ENCODE measurements at places on chromosomes 3 and 15.

DNA sequence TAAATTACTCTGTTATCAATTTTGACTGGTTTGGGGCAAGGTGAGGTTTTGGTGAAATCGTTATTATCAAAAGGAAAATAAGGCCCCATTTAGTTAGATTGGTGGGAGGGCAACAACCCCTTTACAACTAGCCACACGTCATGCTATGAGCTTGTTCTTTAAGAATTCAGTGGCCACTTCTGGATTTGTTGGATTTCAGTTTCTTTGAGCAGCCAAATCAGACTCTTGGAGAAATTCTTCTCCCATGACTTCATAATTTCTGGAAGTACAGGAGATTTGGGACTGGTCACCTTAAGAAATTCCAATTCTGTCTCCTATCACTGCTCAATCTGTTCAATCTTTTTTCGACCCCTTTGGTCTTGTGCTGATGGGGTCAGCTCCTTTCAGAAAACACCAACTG is 14.8 kb upstream of the WNT5A start:
- DNase-seq, result no peak

DNA sequence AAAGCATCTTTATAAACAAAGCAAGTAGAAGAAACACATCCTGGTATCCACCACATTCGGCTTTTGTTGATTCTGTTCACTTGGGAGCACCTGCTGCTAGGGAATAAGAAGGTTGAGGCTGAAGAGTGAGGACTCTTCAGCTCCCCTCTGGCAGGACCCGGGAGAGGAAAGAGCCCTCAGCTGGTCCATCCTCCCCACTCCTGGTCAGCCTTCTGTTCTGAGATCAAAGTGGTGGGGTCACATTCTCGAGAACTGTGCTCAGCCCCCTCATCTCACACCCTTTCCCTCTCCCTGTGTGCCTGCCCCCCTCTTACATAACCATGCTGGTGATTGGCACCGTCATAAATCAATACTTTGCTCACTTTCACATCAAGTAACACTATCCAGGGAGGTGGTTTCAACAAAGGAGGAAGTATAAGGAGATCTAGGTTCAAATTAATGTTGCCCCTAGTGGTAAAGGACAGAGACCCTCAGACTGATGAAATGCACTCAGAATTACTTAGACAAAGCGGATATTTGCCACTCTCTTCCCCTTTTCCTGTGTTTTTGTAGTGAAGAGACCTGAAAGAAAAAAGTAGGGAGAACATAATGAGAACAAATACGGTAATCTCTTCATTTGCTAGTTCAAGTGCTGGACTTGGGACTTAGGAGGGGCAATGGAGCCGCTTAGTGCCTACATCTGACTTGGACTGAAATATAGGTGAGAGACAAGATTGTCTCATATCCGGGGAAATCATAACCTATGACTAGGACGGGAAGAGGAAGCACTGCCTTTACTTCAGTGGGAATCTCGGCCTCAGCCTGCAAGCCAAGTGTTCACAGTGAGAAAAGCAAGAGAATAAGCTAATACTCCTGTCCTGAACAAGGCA is at the start of gene NR1I2:
Gene NR1I2, plus strand, starts transcription at position 772 of the 869 bp plus-strand sequence.
- DNase-seq, result no peak

DNA sequence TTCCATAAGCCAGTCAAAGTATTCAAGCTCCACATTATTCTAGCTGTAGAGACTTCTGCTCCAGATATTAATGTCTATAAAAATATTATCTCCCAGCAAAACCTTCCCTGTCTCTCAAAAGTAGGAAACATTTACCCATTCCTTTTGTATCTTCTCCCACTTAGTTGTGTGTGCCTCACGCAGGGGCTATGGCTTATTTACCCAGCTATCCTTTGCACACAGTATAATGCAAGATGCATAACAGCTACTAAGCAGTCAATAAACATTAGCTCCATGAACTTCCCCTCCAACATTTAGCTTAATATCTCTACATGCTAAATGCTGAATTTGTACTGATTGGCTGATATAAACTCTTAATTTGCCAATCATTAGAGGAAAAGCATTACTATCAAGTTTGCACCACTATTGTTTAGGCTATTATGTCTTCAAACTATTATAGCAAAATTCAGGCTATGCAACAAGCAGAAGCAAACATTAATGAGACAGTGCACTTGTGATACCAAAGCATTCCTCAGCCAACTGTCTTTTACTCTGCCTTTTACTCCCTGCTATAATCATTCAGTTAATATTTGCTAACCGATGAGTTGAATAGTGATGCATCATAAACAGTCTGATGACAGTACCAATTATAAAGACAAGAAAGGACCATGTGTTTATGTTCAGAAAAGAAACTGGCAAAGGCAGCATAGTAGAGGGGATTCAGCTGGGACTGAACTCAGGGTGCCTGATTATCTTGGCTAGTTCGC is 81.2 kb downstream of the PLCH1 start:
- no peak for DNase-seq

DNA sequence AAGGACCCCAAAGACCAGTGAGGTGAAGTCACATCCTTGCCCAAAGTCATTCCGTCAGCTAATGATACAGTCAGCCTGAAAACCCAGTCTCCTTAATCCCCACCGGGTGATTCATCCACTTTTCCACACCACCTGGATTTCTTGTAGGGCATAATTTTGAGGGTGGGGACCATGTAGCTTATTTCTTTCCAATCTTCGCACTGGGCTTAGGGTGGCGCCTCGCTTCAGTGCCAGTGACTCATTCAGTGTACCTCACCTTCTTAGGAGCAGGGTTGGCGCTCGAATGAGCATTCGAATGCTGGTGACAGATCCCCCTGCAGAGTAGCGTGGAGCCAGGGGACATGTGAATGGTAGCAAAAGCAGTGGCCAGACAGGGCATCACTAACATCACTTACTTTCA is 24.0 kb downstream of the BMF start:
- no peak for DNase-seq

DNA sequence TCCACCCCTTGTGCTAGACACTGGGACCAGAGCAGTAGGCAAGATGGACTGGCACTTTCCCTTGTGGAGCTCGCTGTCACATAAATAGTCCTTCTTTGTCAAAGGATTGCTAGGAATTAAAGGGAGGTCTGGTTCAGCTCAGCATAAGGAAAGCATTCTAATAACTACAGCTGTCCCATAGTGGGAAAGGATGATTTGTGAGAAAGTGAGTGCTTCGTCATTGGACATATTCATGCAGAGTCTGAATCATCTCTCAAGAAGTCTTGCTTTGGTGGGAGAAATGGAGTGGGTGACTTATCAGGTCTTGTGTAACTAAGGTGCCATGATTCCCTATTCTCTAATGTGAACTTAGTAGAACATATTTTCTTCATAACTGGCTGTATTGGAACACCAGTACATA is 14.7 kb downstream of the PPARG start:
- no peak for DNase-seq

DNA sequence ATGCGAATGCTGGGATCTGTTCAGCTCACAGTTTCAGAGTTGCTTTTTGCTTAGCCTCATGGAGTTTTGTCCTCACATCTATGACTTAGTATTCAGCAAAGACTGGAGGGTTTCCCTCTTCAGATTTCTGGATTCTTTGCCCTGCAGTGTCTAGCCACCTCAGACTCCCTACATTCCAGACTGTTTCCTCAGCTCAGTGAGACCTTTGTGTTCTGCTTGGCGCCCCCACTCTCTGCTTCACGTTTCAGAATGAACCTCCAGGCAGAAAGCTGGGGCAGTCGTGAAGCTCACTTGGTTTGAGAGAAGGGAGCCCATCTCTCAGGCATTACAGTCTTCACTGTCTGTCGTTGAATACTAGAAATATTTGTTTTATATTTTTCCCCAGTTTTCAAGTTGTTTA is 118.1 kb downstream of the CACNA1D start:
- no peak for DNase-seq

- peak; percentile 78 for DNase-seq
Observed at GRCh38 chr3:13144163-13145023, 71.2 kb upstream of the IQSEC1 start.

DNA sequence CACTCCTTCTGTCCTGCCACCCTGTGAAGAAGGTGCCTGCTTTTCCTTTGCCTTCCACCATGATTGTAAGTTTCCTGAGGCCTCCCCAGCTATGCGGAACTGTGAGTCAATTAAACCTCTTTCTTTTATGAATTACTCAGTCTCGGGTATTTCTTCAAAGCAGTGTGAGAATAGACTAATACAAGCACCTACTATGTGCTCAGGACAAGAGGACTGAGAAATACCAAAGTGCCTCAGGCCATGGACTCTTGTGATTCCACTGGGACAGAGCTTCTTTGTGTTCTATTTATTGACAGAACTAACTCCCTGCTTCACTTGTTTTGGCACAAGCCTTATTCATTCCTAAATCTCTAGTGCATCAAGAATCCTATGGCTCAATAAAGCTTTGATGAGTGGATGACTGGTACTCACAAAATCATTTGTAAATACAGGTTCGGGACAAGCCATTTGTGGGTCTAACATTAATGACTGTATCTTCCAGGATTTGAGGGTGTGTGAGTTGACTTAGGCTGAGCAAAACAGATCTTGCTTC is 204.2 kb downstream of the PDCD6IP start:
- no peak for DNase-seq

DNA sequence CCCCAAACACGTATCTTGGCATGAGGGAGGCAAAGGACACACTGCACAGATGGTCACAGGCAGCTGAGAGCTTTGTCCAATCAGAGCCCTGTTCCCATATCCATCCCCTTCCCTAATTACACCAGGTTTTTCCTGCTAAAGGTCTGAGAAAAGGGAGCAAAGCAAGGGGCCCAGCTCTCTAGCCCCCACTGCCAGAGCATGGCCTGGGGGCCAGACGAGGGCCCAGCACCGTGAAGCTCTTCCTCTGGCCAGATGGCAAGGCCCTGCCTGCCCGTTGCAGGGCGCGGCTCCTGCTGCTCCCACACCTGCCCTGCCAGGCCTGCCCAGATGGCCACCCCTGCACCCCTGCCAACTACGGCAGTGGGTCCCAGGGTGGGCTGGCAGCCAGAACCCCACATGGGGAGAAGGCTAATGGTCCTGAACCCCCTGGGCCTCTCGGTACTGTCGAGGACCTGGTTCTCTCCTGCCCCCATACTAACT is 3.2 kb downstream of the SHF start:
- no peak for DNase-seq

DNA sequence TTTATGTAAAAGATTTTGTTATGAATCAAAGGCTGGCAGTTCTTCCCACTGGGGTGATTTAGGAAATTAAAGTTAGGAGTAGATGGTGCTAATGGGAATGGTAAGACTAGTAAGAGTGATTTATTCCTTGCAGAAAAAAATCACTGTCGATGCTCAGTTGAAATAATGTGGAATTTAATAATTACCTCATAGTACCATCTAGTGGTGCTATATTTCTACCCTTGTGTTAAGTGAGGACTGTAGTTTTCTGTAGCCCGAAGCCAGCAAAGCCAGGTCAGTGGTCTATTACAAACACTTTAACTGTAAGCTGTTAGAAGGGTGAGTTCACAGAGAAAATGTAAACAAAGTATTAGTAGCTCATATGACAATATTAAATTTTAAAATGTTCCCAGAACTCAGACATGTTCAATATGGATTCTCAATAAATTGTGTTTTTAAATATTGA is 39.5 kb upstream of the GOLGA8J start:
- no peak for DNase-seq

- DNase-seq, result no peak
Observed at GRCh38 chr3:11592445-11593298, 51.0 kb downstream of the VGLL4 start.

DNA sequence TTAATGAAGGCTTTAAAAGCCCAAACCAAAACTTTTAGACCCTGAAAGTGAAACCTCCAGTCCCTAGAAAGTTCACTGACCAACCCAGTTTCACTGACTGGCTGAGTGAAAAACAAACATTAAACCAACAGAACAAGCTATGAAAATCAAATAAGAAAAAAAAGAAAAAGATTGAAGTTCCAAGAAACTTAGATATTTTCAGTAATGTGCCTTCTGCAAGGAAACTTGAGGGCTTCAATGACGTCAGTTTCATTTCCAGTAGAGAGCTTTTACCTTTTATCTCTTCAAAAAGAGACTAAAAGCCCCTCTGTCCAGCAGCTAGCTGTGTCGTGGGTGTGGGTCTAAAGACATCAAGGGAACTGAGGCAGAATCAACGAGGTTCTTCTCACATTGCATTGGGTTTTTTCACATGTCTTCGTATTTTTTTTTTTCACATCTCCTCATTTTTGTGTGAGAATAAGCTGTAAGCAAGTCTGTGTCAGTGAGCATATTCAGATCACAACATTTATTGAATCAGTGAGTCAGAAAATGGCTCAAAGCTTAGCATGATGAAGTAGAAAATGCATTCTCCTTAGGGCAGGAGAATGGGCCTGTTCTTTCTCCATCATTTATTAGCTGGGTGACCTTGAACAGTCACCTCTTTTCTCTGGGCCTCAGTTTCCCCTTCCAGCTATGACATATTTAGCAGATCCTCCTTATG is 54.8 kb upstream of the BCL6 start:
- no peak for DNase-seq
